ENCODE measurements at places on chromosomes 11 and 22. TPM values are rescaled to one million over a fixed set of nuclear protein-coding genes. Genes with fewer than 3 reads are reported as not detected.
A peak's percentile ranks its signal among the peaks of the same experiment; 100 is the strongest.

- peak; percentile 63 for DNase-seq
These were observed 35.5 kb upstream of the CWF19L2 start for GRCh38 chr11:107493117-107493516.

GRCh38 chr22:38213990-38214301 lies 12.2 kb downstream of the MAFF start:
- DNase-seq = no peak

DNA sequence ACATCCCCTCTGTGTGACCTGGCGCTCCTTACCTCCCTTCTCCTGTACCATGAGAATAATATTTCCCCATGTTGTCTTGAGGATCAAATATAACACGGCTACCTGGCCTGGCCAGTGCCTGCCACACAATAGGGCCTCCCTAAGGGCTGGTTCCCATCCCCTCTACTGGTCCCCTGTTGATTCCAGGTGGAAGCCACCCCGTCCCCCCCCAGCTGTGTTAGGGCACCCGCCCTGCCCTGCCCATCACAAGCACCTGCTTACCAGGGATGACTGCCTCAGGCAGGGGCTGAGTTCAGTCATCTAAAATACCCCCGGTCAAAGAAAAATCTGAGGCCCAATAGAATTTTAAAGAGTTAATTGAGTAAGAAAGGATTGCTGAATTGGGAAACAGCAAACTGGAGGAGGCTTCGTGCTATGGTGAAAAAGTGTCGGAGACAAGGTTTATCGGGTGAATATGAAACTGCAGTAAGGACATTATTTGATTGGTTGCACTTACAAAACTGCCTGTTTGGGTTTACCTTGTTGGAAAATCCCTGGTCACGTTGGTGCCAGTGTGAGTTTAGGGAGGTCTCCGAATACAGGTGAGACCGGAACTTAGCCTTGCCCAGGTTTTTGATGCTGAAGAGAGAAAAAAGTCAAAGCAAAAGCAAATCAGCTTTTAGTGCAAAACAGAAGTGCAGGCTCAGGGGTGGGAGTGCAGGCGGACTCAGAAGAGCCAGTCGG lies 5.2 kb downstream of the APOL1 start:
- no peak for DNase-seq

MIAT gene
- 0.54 TPM for total RNA-seq

GPR137 gene
- total RNA-seq = 3.6 TPM

All from IMR-90 (cell line).